NCI-H82 (cell line): ENCODE measurements at places on chromosomes 1 and 21.

DNA sequence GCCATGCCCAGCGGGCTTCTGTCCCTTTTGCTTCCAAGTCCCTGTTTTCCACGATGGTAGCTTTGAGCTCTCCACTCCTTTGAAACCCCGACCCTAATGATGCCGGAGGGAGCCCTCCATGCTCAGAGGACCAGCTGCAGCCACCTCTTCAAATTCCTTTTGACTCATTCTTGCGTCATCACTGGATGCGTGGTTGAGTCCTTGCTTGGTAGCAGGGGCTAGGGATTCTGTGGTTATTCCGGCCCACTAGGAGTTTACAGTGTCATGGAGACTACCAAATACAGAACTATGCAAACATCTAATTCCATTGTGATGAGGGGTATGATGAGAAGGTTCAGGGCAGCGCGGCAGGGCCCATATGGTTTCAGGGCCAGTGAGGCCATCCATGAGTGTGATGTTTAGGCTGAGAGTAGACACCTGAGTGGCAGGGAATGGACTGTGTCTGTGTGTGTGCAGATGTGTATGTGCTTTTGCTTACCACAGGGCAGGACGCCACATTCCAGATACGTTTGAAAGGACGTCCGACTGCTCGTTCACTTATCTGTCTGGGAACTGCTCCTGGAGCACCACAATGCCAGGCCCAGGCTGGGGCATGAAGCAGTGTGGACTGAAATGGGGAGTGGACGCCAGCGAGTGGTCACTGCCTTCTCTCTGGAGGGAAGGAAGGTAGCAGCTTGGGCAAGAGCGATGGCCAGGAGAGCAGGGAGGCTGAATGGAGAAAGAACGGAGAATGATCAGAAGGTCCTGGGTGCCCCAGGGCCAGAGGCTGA lies 30.4 kb upstream of the ZBTB21 start:
- DNase-seq = no peak

DNA sequence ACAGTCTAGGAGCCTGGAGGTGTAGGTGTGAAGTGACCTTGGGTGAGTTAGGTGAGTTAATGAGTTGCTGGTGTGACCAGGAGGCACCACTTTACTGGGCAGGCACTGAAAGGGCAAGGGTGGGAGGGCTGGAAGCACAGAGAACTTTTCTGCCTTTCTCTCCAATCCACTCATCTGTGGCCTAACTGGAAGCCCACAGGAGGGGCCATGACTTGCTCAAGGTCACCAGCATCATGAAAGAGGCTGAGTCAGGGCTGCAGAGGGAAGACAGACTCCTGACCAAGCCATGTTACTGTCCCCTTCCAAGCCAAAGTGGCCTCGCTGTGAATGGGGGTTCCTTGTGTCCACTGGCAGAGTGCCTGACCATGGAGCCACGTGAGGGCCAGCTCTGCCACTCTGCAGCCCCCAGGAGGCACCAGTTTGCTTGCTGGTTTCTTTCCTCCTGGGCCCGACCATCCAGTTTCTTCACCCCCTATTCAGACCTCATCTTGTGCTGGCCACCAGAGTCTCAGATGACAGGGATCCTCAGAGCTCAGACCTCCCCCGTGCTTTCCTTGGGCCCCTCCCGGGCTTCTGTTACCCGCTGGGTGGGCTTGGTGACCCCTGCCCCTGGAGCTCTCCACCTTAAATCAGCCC lies 4.3 kb upstream of the BSND start:
- DNase-seq = no peak

GRCh38 chr1:29112705-29113412 lies 10.8 kb downstream of the TMEM200B start:
- DNase-seq = no peak

GRCh38 chr1:207274882-207275281 lies 46.6 kb upstream of the CD55 start:
- DNase-seq = no peak

- no peak for DNase-seq
These were observed 22.4 kb upstream of the SFPQ start for GRCh38 chr1:35215346-35215745.

GRCh38 chr1:64052777-64053176 lies 150.6 kb upstream of the UBE2U start:
- no peak for DNase-seq

DNA sequence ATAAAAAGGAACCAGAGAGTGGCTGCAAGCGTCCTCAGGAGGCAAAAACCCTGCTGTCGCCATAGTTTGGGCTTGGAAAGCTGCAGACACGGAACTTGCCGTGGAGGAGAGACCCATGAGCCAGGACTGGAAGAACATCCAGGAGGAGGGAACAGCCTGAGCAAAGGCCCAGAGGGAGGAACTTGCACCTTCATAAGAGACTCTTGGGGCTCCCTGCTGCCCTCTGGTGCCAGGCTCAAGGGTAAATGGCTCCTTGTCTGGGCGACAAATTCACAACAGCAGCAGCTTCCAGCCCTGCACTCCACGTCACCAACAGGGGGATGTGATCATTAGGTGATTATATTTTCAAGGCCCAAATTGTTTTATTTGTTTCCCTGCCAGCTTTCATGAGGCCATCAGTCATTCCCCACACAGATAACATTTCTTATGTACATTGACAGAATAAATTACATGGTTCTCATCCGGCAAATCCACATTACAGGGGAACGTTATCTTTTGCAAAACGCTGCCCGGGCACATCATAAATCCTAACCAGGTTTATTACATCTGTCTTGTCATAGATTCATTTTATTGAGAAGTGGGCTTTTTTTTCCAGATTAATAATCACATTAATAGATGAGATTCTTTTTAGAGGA lies 143.0 kb upstream of the GRIK3 start:
- DNase-seq = peak; percentile 84
